ENCODE measurements at places on chromosomes 3 and 15. TPM values are rescaled to one million over a fixed set of nuclear protein-coding genes. Genes with fewer than 3 reads are reported as not detected.

The CIB2 gene
- total RNA-seq, result 22.9 TPM

The C2CD4B gene
- total RNA-seq, result not detected

The ACKR2 gene
- 0.85 TPM for total RNA-seq

DNA sequence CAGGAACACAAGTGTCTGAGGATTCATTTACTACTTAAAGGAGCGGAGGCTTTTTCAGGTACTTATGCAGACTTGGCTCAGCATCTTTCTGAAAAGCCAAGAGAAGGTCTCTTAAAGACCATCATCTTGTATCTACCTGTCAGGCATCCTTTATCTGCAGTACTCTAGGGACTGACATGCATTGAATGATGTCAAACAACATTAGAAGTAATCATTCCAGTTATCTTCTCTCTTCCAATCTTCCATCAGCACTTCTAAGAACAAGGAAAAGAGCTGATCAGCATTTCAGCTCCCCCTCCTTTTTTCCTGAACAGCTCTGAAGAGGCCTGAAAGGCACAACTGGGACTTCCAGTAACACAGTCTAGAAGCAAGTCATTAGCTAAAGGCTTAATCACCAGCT is 214.8 kb downstream of the KCNH8 start:
- no peak overlapping the region for H3K27ac ChIP-seq
- no peaks in the 10 kb centered on the region for H3K36me3 ChIP-seq
- DNase-seq, result no peak
- no peak overlapping the region for H3K4me3 ChIP-seq
- H3K4me1 ChIP-seq, result no peaks in the 10 kb centered on the region

GRCh38 chr3:172647823-172648222 is 63.0 kb downstream of the NCEH1 start:
- no peak overlapping the region for H3K27ac ChIP-seq
- no peak for DNase-seq
- H3K4me3 ChIP-seq, result no peak overlapping the region
- no peaks in the 10 kb centered on the region for H3K4me1 ChIP-seq
- no peaks in the 10 kb centered on the region for H3K36me3 ChIP-seq

GRCh38 chr3:161607056-161607455 is 110.4 kb downstream of the OTOL1 start:
- H3K4me3 ChIP-seq, result no peak overlapping the region
- H3K36me3 ChIP-seq, result no peaks in the 10 kb centered on the region
- no peaks in the 10 kb centered on the region for H3K27me3 ChIP-seq
- H3K4me1 ChIP-seq, result no peaks in the 10 kb centered on the region
- no peak overlapping the region for H3K27ac ChIP-seq

GRCh38 chr15:22958487-22959280 is 21.5 kb downstream of the CYFIP1 start:
- no peaks in the 10 kb centered on the region for H3K36me3 ChIP-seq
- no peak overlapping the region for H3K27ac ChIP-seq
- H3K4me1 ChIP-seq, result peaks cover 18% of the 10 kb centered on the region
- H3K4me3 ChIP-seq, result no peak overlapping the region
- H3K27me3 ChIP-seq, result no peaks in the 10 kb centered on the region
